ENCODE measurements at places on chromosomes 16 and 17.

DNA sequence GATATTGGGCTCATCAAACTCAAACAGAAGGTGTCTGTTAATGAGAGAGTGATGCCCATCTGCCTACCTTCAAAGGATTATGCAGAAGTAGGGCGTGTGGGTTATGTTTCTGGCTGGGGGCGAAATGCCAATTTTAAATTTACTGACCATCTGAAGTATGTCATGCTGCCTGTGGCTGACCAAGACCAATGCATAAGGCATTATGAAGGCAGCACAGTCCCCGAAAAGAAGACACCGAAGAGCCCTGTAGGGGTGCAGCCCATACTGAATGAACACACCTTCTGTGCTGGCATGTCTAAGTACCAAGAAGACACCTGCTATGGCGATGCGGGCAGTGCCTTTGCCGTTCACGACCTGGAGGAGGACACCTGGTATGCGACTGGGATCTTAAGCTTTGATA is 2.6 kb upstream of the HPR start:
- no peak for DNase-seq

DNA sequence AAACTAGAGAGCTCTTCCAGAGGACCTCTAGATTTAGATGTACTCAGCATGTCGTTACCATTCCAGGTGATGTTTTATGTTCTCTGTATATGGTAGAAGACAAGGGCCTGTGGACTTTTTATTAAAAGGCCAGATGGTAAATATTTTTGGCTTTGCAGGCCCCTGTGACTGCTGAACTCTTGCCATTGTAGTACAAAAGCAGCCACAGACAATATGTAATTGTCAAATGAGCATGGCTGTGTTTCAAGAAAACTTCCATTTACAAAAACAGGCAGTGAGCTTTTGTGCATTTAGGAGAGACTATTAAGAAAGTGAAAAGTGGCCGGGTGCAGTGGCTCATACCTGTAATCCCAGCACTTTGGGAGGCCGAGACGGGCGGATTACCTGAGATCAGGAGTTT is 4.6 kb downstream of the NIP7 start:
- DNase-seq, result no peak

DNA sequence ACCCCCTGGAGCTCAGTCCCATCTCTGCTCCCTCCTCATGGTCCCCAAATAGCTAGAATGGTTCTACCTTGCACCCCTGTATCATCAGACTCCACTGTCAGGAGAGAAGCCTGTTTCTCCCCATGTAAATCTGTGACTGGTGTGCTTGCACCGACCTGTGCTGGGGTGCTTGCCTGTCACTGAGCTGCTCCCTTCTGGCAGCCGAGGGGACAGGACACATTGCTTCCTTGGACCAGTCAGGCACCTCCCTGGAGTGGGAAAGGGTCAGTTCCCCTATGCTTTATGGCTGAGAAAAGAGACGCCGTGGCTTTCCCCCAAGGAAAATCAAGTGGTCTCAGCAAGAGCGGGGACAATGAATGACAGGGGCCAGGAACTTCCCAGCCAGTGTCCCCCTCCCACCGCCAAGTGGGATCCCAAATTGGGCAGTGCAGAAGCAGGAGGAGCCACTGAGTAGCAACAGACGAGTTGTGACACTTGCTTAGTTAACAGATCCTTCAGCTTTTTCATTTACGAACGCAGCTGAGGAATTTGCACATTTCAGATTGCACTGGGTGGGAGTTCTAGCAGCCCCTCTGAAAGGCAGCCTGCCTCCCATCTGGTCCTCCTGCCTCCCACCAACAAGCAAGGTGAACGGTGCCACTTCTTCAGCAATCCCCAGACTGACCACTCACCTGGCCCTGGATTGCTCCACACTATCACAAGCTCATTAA is 156.4 kb downstream of the KATNIP start:
- DNase-seq, result no peak

DNA sequence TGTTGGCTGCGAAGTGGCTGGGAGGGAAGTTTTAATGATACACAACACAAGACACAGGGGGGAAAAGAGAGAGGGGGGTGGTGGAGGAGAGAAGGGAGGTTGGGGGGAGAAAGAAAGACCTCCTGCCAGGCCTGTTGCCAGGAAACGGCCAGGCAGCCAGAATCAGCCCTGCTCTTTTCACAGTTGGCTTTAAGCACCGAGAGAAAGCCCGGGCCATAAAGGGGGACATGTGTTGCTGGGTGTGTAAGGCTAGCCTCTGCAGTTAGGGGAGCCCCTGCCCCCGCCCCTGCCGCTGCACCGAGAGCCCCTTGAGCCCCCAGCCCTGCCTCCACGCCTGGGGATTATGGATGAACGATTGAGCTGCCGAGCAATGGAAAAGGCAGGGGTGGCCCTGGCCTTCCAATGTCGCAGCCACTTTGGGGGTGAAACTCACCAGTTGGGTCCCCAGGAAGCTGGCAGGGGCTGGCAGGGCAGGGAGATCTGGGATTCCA is 13.9 kb upstream of the WNT3 start:
- DNase-seq, result no peak

DNA sequence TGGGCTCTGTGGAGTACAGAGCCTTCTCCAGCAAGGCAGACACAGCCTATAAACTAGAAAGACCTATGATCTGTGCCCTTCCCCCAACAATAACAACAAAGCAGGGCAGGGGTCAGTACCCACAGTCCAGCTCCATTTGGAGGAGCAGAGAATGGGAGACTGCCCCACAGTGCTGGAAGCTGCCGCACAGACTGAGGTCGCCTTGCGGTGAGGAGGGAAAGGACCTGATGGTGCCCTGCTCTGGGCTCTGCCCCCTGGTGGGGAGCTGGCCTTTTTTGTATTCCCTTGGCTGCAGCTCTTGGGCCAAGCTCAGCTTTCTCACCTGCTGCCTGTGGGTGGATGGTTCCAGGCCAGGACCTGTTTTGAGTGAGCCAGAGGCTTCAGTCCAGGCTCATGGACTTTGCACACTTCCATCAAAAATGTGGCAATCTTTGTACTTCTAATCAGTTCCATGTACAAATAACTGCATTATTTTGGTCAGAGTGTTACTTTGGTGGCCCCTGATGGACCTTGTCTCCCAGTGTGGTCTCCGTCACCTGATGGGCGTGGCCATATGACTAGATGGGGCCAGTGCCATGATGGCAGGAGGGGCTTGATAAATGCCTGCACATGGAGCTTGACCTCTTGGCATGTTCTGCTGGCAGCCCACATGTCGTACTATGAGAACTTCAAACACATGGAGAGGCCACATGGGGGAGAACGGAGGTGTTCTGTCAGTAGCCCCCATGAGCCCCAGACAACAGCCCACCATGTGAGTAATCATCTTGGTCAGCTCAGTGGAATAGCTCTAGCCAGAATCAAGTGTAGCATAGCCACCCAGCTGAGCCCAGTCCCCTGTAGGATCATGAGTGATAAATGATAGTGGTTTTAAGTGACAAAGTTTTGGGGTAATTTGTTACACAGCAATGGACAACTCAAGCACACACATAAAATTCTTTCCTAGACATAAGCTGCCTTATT is 24.2 kb downstream of the B9D1 start:
- no peak for DNase-seq

DNA sequence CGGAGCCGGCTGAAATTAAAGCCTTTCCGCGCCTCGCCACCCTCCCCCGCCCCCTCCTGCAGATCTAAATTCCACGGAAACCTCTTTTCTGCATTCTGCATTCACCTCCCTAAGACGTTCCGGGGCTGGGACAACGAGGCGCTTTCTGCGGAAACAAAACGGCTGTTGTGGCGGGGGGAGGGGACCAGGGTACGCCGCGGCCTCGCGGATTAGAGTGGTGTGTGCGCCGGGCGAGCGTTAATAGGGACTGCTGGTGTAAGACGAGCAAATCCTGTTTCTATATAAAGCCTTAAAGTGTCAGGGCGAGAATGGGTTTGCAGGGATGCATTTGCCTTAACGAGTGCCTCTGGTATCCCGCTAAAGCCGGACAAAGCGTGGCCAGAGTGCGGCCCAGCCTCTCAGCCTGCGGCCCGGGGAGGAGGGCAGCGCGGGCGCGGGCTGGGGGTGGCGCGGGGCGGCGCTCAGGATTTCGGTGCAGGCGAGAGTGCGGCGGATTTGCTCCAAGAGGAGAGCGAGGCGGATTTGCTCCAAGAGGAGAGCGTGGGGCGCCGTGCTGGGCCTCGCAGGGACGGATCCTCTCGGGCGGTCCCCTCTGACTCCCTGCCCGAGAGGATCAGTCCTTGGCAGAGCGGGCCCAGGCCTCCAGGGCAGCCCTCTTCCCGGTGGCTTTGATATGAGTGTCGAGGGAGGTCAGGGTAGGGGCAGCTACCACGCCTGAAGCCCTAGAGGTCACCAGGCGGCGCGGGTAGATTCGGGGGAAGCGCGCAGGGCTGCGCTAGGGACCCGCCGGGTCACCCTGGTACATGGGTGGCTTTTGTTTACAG is 5.1 kb downstream of the BAHCC1 start:
- DNase-seq, result no peak

- no peak for DNase-seq
Measured at GRCh38 chr17:82502207-82502606, 17.3 kb upstream of the FOXK2 start.

DNA sequence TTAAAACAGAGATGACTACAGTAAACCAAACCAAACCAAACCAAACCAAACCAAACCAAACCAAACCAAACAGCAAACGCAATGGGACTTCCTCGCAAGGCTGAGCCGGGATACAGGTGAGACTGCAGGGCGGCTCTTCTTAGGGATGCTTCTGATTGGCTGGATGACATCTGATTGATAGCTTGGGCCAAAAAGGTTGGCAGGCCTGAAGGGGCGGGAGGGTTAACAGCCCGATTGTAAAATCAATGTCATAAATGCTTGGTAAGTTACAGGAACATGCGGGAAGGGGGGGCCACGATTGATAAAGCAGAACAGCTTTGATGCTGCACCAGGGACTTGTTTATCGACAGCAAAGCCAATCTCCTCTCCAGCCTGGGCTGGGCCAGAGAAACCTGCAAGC is 86.1 kb downstream of the ZFHX3 start:
- no peak for DNase-seq

DNA sequence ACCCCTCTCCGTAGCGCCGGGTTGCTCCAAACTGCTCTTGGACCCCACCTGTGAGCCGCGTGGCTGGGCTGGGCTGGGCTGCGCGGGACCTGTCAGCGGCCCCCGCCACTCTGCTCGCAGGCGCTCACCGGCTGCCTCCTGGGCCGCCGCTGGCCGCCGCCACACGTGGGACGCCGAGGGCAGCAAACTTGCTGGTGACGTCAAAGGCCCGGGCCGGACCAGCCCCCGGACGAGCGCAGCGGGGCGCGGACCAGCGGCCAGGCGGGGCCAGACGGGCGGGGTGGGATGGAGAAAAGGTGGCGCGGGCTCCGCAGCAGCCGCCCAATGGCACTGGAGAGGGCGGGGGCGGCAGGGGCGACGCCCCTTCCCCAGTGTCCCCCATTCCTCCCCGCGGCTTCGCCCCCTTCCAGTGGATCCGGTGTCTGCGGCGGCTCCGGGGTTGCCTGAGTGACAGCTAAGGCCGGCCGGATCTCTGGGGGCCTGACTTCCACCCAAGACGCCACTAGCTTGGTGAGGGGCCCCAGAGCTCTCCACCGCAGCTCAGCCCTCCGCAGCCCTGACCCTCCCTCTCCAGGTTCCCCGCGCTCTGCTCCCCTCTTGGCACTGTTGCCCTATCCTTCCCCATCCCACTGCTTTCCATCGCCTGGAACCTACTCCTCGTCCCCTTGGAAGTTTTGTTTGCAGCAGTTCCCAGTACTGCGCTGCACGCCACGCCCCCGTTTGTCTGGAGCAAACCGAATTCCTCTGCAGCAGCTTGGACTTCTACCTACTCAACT is at the start of gene HS3ST3A1:
Gene HS3ST3A1, minus strand, starts transcription at position 154 of the 776 bp plus-strand sequence. CDS start 800 bp downstream, outside the sequence.
- DNase-seq, result no peak

DNA sequence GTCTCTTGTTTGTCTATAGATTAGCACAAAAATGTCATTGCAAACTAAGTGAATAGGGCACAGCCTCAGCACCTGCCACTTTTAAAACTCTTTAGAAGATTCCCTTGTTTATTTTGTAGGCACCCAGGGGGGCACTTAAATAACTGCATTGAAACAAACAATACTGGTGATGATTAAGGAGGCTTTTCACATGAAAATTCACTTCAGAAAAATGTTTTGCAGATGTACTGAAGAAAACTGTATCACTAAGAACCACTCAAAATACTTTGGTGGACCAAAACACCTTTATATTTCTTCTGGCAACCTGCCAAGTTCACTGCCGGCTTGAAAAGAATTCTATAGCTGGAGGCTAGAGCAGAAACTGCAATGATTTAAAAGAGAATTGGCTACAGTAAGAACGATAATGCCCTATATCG is 281.5 kb downstream of the TOX3 start:
- DNase-seq, result no peak

DNA sequence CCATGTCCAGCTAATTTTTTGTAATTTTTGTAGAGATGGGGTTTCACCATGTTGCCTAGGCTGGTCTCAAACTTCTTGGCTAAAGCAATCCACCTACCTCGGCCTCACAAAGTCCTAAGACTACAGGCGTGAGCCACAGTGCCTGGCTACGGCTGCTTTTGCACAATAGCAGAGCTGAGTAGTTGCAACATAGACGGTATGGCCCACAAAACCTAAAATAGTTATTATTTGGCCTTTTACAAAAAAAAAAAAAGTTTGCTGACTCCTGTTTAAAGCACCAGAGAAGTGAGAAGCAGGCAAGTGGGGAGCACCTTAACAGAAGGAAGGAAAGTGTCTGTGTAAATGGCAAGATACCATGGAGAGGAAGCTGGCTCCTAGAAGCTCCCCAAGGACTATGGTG is 5.3 kb upstream of the HSF5 start:
- no peak for DNase-seq

DNA sequence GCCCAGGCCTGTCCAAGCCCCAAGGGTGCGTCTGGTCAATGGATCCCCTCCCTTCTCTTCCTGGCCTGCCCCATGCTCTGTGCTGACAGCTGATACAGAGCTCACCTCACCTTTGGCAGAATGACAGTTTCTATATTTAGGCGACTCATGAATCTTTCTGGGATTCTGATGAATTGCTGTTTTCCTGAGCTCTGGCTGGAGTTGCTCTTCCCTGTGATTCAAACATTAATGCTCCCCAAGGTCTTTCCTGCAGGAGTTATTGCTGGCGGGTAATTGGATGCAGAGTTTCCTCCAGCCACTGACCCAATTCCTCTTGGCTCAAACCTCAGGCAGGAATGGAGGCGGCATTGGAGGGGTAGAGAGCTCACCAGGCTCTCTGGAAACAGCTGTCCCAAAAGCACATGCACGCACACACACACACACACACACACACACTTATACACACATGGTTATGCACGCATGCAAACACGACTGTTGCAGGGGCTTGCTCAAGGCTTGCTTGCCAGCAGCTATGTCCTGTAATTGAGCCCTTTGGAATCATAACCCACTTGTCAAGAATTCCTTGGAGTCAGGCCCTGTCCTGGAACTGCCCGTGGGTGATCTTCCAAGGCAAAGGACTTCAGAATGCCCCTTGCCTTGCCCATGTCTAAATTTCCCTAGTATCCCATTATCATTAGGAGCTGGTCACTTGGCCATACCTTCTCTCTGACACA is 128.8 kb downstream of the ASIC2 start:
- no peak for DNase-seq
